ENCODE measurements at places on chromosomes 5 and 9.

- no peak for DNase-seq
These were observed 38.7 kb downstream of the NLN start for GRCh38 chr5:65760504-65761275.

DNA sequence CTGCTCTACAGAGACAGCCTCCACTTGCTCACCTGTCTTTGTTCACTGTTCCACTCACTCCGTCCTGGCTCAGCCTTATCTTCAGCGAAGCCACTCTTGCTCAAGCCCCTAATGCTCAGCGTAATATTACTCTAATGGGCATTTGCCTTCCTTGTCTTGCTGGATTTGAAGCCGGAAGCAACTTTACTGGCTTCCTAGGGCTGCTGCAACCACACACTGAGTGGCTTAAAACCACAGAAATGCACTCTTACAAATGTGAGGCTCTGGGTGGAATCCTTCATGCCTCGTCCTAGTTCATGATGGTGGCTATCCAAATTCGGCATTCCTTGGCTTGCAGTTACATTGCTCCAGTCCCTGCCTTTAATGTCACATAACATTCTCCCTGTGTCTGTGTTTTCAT lies 85.5 kb upstream of the MARCHF11 start:
- no peak for DNase-seq

GRCh38 chr9:5848372-5848882 lies 15.5 kb upstream of the ERMP1 start:
- DNase-seq = no peak

GRCh38 chr9:35114840-35115628 lies 628 bp downstream of the ATOSB start:
- DNase-seq = no peak

- no peak for DNase-seq
These were observed 10.5 kb upstream of the IPPK start for GRCh38 chr9:92680166-92681119.

DNA sequence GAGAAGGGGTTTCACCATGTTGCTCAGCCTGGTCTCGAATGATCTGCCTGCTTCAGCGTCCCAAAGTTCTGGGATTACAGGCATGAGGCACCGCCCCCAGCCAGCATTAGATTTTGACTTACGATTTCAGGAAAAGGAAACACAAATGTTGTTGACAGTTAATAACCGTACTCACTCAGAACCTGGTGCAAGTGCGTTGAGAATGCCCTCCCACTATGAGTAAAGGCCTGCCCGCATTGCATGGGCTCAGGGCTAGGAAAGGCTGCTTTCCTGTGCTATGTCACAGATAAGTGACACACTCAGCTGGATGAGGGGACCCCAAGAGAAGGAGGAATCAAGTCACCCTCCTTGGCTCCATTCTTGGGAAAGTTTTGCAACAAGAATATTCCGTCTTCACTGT lies 42.4 kb downstream of the NDST1 start:
- no peak for DNase-seq

DNA sequence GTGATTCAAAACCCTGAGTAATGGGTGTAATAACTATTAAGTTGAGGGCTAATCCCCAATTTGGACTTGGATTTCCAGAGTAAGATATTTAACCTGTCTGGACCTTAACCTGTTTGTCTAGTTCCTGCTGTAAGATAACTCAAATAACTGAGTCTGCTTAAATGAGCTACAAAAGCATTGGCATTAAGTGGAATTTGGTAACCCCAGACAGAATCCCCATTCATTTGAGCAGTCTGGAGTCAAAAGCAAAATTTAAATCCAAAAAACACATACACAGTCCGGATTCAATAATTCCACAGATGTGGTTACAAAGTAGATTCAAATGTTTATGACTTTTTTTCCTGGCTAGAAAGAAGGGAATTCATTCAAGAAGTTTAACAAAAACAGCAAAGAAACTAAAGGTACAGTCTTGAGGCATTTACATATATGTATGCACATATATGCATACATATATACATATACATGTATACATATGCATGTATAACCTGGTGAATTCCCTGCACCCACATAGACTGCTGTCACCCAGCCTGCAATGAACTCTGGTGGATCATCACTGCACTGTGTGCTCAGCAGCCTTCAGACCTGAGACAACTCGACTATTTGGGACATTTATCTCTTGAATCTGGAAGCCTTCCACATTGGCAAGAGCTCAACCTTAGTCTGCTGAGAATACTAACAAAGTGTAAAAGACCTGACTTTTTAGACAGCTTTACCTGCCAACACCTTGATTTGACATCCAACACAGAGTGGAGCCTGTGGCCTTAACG lies 205.4 kb downstream of the LURAP1L start:
- no peak for DNase-seq

DNA sequence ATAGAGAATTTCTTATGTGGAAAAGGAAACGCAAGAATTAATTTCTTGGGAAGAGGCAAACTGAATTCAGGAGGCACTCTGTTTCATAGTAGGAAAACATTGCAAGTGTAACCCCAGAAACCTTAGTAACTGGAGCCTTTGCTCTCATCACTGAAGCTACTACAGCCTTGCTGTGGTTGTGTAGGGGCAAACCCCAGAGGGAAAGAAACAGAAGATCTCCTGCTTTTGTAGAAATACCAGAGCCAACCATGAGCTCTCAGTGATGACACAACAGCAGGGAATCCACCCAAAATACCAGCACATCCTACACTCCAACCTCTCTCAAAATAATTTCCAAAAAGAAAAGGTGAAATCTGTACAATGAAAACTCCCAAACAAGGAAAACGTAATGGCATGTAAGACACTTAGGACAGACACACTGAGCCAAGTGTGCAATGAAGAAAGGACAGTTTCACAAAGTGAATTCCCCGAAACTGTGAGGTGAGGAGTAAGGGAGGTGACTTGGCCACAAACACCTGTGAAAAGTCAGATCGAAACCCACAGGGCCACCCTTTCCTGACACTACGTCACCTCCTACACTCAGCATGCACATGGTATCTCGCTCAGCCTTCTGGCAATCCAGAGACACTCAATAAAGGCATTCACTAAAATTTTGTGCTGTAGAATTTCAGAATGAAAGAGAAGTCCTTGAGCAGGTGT lies 8.5 kb upstream of the ACSL6 start:
- DNase-seq = no peak

DNA sequence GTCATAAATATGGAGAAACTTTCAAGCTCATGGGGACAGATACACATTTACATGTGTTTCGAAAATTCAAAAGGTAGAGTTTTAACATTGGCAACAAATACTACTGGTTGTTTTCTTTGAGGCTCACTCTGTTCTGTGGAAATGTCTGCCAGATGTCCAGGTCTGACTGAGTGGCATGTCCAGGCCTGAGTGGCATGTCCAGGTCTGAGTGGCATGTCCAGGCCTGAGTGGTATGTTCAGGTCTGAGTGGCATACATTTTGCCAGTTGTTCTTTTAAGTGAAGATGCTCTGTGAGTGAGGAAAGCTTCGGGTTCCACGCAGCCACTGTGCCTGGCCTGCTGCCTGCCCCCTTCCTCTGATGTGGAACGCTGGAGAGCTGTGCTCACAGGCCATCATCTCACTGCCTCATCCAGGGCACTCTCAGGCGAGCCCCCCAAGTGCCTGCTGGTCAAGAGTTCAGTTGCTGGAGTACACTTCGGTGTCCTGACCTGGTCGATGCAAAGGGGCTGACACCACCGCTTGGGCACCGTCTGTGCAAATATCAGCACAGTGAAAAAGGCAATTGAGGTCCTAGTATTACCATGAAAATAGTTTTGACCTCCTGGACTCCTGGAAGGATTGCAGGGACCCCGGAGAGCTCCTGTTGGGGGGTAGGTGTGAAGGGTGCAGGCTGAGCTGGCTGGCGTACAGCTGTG lies 89.9 kb downstream of the EHMT1 start:
- no peak for DNase-seq

DNA sequence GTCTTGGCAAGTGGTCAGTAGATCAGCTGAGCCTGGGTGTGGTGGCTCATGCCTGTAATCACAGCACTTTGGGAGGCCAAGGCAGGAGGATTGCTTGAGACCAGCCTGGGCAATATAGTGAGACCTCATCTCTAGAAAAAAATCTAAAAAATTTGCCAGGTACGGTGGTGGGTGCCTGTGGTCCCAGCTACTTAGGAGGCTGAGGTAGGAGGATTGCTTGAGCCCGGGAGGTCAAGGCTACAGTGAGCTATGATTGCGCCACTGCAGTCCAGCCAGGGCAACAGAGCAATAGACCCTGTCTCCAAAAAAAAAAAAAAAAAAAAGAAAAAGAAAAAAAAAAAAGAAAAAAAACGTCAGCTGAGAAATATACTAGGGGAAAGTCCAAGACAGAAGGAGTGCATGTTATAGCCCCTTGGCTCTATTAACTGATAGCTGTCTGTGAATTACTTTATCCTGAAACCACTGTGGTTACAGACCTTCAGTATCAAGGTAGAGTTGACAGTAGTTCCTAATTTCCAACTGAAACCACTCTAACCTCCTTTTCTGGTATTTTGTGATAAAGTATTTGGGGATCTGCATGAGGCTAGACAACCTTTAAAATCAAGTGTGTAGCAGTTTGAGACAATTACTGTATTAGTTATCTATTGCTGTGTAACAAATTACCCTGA lies 2.3 kb upstream of the INIP start:
- DNase-seq = no peak

GRCh38 chr5:33761139-33761538 lies 130.7 kb downstream of the ADAMTS12 start:
- no peak for DNase-seq

Measured in NCI-H2227 treated with DMSO at 0.1 percent for 48 hours (cell line).